ENCODE measurements at places on chromosomes 16 and 17.
A peak's percentile ranks its signal among the peaks of the same experiment; 100 is the strongest.

GRCh38 chr16:67884-68789 lies 4.3 kb downstream of the RHBDF1 start:
- peak; percentile 69 for DNase-seq

- DNase-seq: no peak
Measured at GRCh38 chr16:54688339-54688738, 242.3 kb upstream of the IRX5 start.

- peak; percentile 26 for DNase-seq
Measured at GRCh38 chr16:11309895-11310633, 28.9 kb upstream of the PRM1 start.

DNA sequence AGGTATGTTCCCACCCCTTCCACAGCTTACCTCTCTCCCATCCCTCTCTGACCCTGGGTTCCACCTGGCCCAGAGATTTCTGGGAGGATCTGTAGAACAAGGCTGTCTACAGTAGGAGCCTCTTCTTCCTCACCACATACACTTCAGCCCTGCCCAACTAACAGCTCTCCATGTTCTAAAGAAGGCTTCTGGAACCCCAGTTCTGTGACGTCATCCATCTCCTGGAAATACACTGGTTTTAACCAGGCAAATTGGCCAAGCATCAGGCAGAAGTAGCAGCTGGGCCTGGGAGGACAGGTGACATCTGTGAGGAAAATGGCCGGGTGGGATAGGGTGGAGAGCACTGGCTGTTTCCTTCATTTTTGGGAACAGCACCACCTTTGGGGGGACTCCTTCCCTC lies at the start of gene LYZL6:
LYZL6 (minus strand) TSS at position 177 of the 400 bp plus-strand sequence. CDS start 4,357 bp downstream, outside the sequence.
- DNase-seq: no peak

GRCh38 chr17:66892246-66892645 lies 57.3 kb downstream of the CACNG5 start:
- DNase-seq: no peak

Data from fibroblast of villous mesenchyme (primary cell).